ENCODE measurements at places on chromosomes 5 and 9.

DNA sequence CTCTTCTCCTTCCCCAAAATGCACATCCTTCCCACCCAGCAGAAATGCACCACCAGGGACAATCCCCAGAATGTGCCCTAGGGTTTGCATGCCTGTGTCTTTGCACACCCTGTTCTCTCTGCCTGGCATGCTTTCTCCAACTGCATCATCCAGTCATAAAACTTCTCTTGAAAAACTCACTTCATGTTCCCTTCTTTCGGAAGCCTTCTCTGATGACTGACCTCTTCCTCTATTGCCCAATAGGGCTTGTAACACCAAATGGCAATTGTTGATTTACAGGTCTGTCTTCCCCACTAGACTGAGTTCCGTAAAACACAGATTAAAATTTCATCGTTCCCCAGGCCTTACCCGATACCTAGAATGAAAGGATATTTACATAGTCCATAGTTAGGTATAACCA lies 83.1 kb upstream of the SPOCK1 start:
- DNase-seq = no peak

DNA sequence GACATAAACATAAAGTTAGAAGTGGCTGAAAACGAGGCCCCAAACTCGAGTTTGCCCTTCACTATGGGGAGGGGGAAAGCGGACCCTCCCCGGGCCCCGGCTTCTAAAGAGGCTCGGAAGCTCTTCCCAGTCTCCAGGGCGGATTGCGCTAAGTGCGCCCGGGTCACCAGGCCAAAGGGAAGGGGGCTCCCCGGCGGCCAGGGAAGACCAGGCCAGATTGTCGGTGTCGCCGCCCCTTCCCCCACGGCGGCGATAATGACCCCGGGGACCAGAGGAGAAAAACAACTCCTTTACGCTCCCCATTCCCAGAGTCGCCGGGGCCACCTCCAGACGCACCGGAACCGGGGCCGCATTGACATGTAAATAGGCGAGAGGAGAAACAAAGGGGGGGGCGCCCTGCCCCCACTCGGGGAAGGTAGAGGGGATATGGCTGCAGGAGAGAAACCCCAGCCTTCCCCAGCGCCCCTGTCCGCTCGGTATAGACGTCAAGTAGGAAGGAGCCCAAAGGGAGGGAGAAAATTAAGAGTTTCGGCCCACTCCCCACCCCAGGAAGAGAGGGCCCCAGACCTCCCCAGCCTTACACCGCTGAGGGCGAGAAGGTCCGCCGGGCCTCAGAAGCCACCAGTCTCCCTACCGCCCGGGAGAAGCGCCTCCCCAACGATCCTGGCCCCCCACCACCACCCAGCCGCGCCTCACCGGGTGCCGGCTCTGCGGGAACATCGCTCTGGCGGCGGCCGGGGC lies 1.7 kb downstream of the TLE1 start:
- no peak for DNase-seq

- no peak for DNase-seq
Observed at GRCh38 chr5:76657091-76657490, 33.9 kb upstream of the F2RL2 start.

GRCh38 chr5:97078958-97079743 lies 63.3 kb downstream of the LIX1 start:
- no peak for DNase-seq

DNA sequence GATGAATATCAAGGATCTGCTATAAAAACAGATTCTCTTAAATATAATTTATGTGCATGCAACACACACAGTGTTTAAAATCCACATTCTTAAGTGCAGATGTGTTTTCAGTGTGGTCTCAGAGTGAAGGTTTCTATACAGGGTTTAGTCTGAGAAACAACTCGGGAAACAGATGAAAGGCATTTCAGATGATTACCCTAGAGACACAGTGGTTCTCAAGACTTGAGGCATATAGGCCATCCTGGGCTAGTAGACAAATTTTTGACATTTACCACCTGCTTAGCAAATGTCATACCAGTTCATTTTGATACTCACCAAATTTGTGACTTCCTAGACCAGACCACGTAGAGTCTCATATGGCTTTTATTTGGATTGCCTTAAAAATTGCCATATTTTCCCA lies 216.5 kb downstream of the ARL15 start:
- DNase-seq = no peak

DNA sequence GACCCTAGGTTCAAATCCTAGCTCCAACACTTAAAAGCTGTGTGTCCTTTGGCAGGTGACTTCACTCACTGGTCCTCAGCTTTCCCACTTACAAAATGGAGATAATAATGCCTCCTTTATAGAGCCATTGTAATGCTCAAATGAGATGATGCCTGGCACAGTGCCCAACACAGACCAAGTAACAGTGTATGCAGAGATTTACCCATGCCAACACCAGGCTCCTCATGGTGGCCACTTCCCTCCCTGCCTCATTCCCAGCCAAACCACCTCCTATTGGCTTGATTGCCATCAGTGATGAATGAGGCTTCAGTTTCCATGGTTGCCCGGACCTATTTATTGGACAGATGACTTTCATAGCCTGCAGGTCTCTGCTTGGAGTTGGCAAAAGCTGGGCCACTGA lies 469.4 kb downstream of the CDK5RAP2 start:
- DNase-seq = no peak

GRCh38 chr5:2651116-2651515 lies 100.4 kb downstream of the IRX2 start:
- no peak for DNase-seq

DNA sequence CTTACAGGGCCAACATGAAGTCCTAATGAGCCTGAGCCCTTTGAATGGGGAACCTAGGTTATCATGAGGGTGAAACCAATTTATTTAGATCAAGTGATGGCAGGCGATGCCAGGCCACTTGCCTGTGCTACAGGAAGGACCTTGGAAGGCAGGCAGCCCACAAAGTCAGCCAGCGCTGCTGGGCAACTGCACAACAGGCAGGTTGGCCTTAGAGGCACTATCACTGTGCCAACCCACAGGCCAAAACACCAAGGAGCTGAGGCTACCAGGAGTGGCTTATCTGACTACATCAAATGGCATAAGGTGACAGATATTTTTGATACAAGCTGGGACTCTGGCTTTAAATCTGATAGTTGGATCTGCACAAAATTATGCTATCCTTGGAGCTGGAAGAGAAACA lies 319.1 kb downstream of the NTRK2 start:
- no peak for DNase-seq

- DNase-seq = no peak
Observed at GRCh38 chr5:82149434-82149833, 128.7 kb downstream of the RPS23 start.

GRCh38 chr9:114284316-114285060 lies 38.4 kb upstream of the ORM1 start:
- no peak for DNase-seq

GRCh38 chr9:22030101-22030598 lies 21.0 kb upstream of the CDKN2B start:
- no peak for DNase-seq

DNA sequence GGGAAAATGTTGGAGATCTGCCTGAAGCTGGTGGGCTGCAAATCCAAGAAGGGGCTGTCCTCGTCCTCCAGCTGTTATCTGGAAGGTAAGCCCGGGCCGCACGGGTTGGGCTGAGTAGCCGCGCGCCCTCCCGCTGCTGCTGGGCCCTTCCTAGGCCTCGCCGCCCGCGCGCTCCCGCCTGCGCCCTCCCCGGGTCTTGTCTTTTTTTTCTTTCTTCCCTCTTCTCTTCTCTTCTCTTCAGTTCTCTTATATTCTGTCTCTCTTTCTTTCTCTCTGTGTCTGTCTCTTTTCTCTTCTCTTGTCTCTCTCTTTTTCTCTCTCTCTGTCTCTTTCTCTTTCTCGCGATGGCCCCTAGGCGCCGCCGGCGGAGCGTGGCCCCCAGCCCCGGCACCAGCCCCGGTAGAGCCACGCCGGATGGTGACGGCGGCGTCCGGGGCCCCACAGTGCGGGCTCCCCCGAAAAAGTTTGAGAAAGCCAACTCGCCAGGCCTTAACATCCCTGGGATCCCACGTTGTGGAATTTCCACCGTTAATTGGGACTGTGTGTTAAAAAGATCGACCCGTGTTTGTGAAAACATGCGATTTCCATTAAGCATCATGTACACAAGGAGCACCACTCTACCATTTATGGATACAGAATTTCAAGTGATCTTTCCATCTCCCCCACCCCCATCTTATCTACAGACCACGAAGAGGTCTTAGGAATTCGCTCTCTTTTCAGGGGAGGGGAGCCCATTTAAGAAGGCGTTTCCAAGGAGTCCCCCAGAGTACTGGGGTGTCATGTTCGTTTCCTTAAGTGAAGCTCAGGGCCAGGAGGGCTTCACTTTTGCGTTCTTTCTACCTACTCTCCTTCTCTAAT lies 616 bp downstream of the ABL1 start:
- no peak for DNase-seq

DNA sequence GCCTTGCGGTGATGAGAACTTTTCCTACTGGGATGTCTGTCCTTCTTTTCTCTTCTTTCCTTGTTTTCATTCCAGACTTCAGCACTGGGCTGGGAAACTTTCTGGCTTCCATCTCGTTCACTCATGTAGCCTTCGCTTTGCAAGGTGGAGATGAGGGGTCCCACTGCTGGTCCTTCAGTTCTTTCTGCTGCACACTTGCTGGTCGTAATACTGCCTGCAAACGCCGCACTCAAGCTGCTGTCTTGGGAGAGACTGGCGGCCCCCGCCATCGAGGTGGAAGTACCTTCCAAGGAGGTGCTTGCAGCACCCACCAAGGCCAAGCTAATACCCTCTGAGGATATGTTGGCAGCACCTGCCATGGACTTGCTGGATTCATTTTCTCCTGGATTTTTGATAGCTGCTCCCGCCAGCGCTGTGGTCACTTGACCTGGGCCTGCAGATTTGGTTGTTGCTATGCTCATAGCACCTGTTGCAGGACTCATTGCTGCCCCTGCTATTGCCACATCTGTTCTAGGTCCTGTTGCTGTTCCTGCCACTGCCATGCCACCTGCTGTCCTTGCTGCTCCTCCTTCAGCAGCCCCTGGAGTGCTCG lies 3.0 kb downstream of the GARIN3 start:
- no peak for DNase-seq

Data from T-helper 2 cell (primary cell).